Suprapubic skin (tissue), 4 donors: ENCODE measurements at places on chromosomes 3 and 15.

GRCh38 chr3:20101041-20101440, 60.8 kb downstream of the KAT2B start:
- H3K36me3 ChIP-seq = peaks cover 8% of the 10 kb centered on the region
- no peak overlapping the region for H3K27ac ChIP-seq
- H3K4me1 ChIP-seq = peaks cover 3% of the 10 kb centered on the region
- no peak overlapping the region for H3K4me3 ChIP-seq
- no peak for DNase-seq
- H3K27me3 ChIP-seq = no peaks in the 10 kb centered on the region

GRCh38 chr15:60957111-60957510, 272.0 kb downstream of the RORA start:
- H3K27me3 ChIP-seq = no peaks in the 10 kb centered on the region
- H3K4me3 ChIP-seq = no peak overlapping the region
- peaks cover 6% of the 10 kb centered on the region for H3K4me1 ChIP-seq
- DNase-seq = no peak

- H3K36me3 ChIP-seq = no peaks in the 10 kb centered on the region
- peaks cover 25% of the 10 kb centered on the region for H3K4me1 ChIP-seq
- no peak overlapping the region for H3K27ac ChIP-seq
- no peak for DNase-seq
- peaks cover 41% of the 10 kb centered on the region for H3K27me3 ChIP-seq
- H3K4me3 ChIP-seq = no peak overlapping the region
Measured at GRCh38 chr3:13653631-13654279, 104.8 kb downstream of the FBLN2 start.

- no peak for DNase-seq
- peaks cover 7% of the 10 kb centered on the region for H3K27me3 ChIP-seq
- peaks cover 29% of the 10 kb centered on the region for H3K4me1 ChIP-seq
Measured at GRCh38 chr15:99015698-99016568, 8.3 kb upstream of the PGPEP1L start.

- H3K27me3 ChIP-seq = no peaks in the 10 kb centered on the region
- H3K4me1 ChIP-seq = no peaks in the 10 kb centered on the region
- no peak overlapping the region for H3K4me3 ChIP-seq
- DNase-seq = no peak
Measured at GRCh38 chr3:61724183-61724582, 162.8 kb downstream of the PTPRG start.

- no peak overlapping the region for H3K27ac ChIP-seq
- no peaks in the 10 kb centered on the region for H3K27me3 ChIP-seq
- no peak for DNase-seq
- H3K4me1 ChIP-seq = no peaks in the 10 kb centered on the region
- H3K36me3 ChIP-seq = no peaks in the 10 kb centered on the region
- no peak overlapping the region for H3K4me3 ChIP-seq
Measured at GRCh38 chr3:53140847-53141845, 10.9 kb upstream of the RFT1 start.

DNA sequence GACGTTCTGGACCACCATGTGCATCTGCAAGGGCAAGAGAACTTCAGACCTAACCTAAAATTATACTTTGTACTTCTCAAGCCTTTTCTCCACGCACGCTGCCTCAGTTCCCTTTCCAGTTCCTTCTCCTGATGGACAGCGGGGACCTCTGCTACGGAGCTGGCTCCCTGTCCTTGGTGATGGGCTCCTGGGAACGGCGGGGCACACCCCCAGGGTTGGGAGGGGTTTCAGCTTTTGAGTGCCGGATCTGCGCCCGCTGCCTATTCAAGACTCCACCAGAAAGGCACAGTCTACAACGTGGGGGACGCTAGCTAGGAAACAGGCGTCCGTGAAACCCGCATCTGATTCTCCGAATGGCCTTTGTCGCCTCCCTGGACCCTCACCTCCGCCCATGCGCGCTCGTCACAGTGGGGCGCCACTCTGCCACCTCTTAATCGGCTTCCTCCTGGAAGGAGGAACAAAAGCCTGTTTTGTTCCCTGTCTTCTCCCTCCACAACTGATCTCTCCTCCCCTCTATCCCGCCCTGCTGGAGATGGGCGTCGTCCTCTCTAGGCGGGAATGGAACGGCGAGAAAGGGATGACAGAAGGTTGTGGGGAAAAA, 2.2 kb downstream of the GPR149 start:
- peaks cover 22% of the 10 kb centered on the region for H3K27me3 ChIP-seq
- no peak overlapping the region for H3K27ac ChIP-seq
- peak overlapping the region; percentile 44 for H3K4me3 ChIP-seq

- H3K4me3 ChIP-seq = no peak overlapping the region
- H3K36me3 ChIP-seq = no peaks in the 10 kb centered on the region
- no peak for DNase-seq
- H3K27ac ChIP-seq = no peak overlapping the region
Measured at GRCh38 chr3:2354702-2355101, 256.0 kb downstream of the CNTN4 start.

GRCh38 chr15:68608206-68608843, 29.5 kb downstream of the CORO2B start:
- peaks cover 18% of the 10 kb centered on the region for H3K4me1 ChIP-seq
- no peak for DNase-seq
- no peaks in the 10 kb centered on the region for H3K27me3 ChIP-seq
- no peaks in the 10 kb centered on the region for H3K36me3 ChIP-seq

- H3K4me3 ChIP-seq = no peak overlapping the region
- no peaks in the 10 kb centered on the region for H3K36me3 ChIP-seq
- H3K27ac ChIP-seq = no peak overlapping the region
- H3K4me1 ChIP-seq = peaks cover 10% of the 10 kb centered on the region
- peak; percentile 72 for DNase-seq
Measured at GRCh38 chr15:42069496-42070278, 24.7 kb downstream of the PLA2G4D start.

DNA sequence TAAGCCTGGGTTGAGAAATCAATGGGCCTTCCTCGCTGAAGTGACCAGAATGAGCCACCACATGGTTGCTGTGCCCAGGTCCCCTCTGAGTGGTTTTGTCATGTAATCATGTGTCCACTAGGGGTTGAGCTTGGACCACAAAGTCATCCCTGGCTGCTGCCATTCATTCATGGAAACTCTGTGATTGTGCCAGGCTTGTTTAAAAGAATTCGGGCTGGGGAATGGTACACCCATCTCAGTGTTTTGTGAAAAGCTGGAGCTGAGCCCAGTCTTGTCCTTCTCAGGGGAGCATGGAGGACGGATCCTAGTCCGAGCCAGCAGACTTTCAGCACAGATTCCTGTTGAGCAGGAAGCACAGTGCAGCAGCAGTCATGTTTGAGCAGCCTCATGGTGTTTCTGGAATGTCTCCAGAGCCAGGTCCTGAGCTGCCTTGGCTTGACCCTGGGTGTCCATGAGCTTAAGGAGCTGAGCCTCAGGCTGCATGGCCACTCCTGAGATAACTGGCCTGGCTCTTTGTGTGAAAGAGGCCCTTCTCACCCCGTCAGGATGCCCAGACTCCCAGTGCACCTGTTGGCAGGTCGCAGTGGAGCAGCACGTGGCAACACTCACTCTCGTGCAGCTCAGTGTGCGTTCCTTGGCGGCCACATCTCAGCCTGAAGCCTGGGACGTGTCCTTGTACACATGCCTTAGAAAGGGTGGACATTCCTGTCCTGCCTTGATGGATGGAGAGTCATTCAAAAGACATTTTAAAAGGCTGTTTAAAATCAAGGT, 260.3 kb upstream of the TPM1 start:
- no peak overlapping the region for H3K27ac ChIP-seq
- H3K27me3 ChIP-seq = no peaks in the 10 kb centered on the region
- H3K4me3 ChIP-seq = no peak overlapping the region

DNA sequence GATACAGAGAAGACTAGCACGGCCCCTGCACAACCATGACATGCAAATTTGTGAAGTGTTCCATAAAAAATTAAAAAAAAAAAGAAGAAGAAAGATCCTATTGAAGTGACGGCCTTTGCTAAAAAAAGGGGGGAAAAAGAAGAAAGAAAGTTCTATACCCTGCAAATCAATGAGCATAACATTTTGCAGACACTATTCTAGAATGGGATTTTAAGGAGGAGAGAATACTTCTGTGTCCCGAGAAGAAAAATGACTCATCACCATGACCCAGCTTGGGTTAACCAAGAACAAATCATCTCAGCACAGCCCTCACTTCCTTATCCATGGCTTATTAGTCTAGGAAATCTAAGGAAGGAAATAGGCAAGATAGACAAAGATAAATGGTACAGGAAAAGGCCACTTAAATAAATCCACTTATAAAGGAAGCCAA, 7.4 kb upstream of the SH3BP5 start:
- H3K27ac ChIP-seq = no peak overlapping the region
- DNase-seq = no peak
- H3K36me3 ChIP-seq = no peaks in the 10 kb centered on the region

DNA sequence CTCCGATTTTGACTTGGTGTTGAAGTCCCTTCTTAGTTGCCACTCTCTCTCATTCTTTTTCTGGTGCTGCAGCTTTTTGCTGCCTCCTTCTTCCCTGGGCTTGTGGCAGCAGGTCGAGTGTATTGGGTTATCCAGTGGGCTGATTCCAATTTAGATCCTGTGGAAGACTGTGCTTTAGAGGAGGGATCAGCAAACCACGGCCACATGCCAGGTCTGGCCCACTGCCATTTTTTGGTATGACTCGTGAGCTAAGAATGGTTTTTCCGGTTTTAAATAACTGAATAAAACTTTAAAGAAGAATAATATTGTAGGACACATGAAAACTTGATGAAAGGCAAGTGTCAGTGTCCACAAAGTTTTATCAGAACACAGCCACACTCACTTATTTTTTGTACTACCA, 330.5 kb downstream of the ROBO2 start:
- DNase-seq = no peak
- no peaks in the 10 kb centered on the region for H3K4me1 ChIP-seq
- no peak overlapping the region for H3K27ac ChIP-seq
- no peaks in the 10 kb centered on the region for H3K36me3 ChIP-seq

DNA sequence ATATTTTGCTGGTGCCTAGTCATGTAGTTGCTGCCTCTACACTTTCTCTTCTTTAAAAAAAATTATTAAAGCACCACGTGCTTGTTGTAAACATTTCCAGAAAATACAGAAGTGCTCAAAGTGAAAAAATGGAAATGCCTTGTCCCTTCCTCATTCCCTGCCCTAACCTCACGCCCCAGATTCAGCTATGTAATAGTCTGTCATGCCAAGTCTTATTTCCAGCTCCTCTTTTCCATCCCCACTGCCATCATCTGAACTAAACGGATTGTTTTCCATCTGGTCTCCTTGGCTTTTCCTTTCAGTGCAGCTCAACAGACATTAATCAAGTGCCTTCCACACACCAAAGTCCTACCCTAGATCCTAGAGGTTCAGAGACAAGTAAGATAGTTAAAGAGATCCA, 15.5 kb downstream of the ZNF774 start:
- no peaks in the 10 kb centered on the region for H3K27me3 ChIP-seq
- no peaks in the 10 kb centered on the region for H3K36me3 ChIP-seq
- peak overlapping the region; percentile 68 for H3K27ac ChIP-seq
- no peak overlapping the region for H3K4me3 ChIP-seq
- DNase-seq = no peak

DNA sequence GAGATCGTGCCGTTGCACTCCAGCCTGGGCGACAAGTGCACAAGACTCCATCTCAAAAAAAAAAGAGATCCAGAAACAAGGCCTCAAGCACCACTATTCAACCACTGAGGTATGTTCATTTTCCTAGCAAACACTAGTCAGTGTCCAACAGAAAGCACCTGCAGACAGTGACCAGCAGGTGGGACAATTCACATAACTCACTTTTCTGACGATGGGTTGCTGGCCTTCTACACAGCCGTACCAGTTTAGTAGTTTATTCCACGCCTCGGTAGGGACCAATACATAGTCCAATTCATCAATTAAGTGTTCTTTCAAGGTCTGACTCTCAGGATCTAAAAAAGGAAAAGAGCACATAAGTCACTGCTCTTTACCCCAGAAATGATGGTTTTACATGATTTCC, 12.4 kb downstream of the USP4 start:
- no peaks in the 10 kb centered on the region for H3K4me1 ChIP-seq
- H3K27ac ChIP-seq = no peak overlapping the region
- no peak for DNase-seq
- peaks cover 92% of the 10 kb centered on the region for H3K36me3 ChIP-seq
- no peaks in the 10 kb centered on the region for H3K27me3 ChIP-seq
